Thoracic aorta (tissue), 2 donors: ENCODE measurements at places on chromosomes 16 and 17. TPM values are rescaled to one million over a fixed set of nuclear protein-coding genes. Genes with fewer than 3 reads are reported as not detected.
A peak's percentile ranks its signal among the peaks of the same experiment; 100 is the strongest.

TMEM235 gene
- not detected for total RNA-seq

CHST4 gene
- total RNA-seq, result not detected

CCDC200 gene
- not detected for total RNA-seq

ATP2A1 gene
- 0.42 TPM for total RNA-seq

EFNB3 gene
- not detected for total RNA-seq

CEP112 gene
- 19.0 TPM for total RNA-seq

KRTAP2-1 gene
- not detected for total RNA-seq

DNA sequence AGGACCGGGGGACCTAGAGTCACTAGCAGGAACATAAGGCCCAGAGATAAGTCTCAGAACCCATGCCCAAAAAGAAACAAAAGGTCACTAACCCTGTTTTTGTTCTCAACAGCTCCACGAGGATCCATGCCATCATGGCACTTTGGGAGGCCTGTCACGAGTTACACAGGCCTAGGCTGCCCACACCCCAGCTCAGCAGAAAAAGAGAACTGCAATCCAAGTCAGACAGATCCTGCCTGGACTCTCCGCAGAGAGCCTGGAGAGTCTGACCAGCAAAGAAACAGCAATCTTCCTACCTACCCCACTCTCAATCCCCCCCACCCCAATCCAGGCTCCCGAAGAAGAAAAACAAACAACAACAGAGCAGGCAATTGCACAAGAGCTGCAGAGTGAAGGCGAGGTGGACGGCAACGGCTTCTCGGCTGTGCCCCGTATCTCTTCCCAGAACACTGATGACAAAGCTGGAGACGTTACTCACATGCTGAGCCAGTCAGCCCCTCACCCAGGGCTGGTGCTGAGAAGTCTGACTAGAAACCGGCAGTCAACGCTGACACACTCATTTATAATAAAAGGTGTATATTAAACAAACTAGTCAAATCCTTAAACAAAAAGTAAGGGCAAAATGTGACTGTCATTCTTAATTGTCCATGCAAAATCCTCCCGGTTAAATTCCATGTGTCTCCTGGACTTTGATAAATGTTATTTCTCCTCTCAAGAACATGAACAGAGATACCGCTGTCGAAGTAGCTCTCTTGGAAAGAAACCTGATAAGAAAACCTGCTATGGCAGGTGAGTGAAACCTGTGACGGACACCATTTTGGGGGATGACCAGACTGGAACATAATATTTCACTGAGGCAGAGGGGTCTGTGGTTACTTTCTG is 89.3 kb downstream of the SMG6 start:
- peak; percentile 52 for DNase-seq

DNA sequence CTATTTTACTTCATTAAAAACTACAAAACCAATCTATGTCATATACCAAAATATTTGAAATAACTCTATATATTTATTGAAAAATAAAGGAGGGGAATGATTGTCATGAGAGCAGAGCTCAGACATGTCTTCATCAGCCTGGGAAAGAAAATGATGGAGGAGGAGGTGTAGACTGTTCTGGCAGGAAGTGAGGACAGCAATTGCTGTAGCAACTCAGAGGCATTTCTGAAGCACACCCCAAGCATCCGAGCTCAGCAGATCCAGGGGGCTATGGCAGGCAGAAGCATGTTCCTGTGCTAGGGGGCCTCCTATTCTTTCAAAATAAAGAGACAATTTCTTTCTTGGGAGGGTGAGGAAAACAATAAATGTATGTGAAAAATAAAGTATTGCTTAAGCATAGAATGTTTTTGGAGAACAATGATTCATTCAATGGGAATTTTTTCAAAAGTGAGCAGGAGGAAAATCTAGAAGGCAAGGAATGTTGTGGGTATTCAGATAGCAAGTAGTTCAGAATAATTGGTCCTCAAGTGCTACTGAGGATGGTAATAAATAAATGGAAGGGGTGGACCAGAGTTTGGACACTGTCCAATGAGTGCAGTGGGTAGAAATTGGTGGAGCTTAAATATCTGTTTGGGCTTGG is 383.4 kb downstream of the CDH11 start:
- DNase-seq, result no peak

DNA sequence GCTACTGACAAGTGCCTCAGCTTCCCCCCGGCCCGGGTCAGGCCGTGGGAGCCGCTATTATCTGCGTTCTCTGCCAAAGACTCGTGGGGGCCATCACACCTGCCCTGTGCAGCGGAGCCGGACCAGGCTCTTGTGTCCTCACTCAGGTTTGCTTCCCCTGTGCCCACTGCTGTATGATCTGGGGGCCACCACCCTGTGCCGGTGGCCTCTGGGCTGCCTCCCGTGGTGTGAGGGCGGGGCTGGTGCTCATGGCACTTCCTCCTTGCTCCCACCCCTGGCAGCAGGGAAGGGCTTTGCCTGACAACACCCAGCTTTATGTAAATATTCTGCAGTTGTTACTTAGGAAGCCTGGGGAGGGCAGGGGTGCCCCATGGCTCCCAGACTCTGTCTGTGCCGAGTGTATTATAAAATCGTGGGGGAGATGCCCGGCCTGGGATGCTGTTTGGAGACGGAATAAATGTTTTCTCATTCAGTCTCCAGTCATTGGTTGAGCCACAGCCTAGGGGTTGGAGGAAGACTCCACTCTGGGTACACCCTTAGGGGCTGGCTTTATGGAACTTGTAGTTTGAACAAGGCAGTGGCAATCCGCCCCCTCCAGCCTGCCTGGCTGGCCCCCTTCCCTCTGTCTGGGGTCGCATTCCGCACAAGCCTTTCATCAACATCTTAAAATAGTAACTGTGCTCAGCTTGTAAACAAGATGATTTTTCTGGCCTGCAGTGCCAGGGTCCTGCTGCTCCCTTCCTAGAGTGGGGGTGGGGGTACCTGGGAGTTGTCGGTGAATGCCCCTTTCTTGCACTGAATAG is 4.1 kb downstream of the SYNGR2 start:
- no peak for DNase-seq

DNA sequence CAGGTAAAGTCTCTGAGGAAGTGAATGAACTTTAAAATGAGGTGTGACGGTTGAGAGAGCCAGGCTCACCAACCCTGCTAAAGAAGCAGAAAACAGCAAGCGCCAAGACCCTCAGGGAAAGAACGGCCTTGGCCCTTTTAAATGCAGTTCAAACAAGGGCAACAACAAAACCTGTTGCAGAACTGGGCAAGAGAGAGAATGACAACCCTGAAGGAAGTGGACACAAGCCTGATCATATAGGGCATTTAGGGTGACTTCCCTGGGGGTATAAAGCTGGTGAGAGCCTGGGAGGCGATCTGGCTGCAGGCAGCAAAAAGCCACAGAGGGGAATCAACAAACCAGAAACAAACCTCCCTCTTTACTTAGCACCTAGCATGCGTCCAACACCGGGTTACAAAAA is 1.0 kb downstream of the CPPED1 start:
- DNase-seq, result no peak

- DNase-seq, result peak; percentile 50
These were observed 5.3 kb upstream of the CAVIN1 start for GRCh38 chr17:42428141-42428944.

- no peak for DNase-seq
These were observed 11.6 kb upstream of the CAMKK1 start for GRCh38 chr17:3904501-3904900.

GRCh38 chr17:70076831-70077230 is 1.8 kb downstream of the KCNJ16 start:
- no peak for DNase-seq

GRCh38 chr16:87395181-87395842 is 3.2 kb downstream of the MAP1LC3B start:
- no peak for DNase-seq

DNA sequence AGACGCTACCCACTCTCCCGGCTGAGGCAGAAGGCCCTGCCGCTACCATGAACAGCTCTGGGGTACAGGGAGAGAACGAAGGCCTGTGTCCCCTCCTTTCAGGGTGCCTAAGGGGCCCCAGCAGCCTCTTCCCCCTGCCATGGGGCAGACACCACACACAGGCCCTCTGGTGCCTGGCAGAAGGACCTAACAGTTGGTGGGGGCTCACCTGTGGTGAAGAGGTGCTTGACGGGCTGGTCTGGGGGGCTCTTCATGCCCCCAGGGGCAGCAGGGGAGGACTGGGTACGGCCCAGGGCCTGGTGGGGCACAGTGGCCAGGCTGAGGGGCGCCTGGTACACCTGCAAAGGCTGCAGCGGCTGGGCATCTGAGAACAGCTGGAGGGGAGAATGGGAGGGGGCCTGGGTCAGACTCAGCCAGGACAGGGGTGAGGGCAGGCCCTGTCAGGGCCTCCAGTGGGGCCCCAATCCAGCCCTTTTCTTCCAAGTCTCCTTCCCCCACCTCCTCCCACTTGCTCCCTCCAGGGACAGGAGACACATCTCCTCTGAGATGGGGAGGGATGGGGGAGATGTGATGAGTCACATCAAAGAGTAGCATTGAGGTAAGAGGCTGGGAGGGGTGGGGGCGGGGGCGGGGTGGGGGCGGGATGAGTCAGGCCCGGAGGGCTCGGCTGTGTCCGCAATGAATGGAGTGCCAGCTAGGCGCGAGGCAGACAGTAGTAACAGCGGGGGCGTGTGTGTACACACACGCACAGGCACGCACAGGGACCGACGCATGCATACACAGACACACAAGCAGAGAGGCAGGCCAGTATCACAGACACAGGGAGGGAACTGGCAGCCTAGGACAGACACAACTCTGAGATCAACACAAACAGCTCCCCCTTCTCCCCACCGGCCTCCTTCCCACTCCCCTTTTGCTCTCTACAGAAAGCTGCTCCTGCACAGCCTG is 16.1 kb downstream of the G6PC3 start:
- DNase-seq, result peak; percentile 39

GRCh38 chr17:81522491-81523401 is 5.4 kb upstream of the FSCN2 start:
- DNase-seq, result no peak

DNA sequence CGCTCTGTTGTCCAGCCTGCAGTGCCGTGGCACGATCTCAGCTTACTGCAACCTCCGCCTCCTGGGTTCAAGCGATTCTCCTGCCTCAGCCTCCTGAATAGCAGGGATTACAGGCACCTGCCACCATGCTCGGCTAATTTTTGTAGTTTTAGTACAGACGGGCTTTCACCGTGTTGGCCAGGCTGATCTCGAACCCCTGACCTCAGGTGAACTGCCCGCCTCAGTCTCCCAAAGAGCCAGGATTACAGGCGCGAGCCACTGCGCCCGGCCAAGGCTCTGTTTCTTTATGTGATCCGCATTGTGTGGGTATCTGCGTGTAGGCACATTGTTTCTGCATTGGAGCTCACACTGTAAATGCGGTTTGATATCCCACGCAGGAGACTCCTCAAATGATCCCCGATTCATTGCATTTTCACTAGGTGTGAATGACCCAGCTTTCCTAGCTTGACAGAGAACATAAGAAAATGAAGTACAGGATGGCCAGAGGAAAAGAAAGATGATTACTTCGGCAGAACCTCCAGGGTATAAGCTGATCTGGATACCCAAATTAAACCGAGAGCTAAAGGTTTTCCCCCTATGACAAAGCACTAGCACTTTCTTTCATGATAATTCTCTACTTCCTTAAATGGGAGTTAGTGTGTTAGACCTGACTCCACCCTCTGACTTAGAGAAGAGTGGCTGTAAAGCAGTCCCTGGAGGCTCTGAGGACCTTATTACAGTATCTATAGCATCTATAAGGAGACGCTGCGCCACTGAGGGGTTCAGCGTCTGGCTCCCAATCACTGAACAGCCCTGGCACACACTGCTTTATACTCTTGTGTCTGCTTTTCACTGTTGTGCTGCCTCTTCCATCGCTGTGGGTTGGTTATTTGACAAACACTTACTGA is 17.3 kb downstream of the COTL1 start:
- DNase-seq, result no peak

- no peak for DNase-seq
These were observed 15.2 kb upstream of the SKAP1 start for GRCh38 chr17:48445248-48445620.

DNA sequence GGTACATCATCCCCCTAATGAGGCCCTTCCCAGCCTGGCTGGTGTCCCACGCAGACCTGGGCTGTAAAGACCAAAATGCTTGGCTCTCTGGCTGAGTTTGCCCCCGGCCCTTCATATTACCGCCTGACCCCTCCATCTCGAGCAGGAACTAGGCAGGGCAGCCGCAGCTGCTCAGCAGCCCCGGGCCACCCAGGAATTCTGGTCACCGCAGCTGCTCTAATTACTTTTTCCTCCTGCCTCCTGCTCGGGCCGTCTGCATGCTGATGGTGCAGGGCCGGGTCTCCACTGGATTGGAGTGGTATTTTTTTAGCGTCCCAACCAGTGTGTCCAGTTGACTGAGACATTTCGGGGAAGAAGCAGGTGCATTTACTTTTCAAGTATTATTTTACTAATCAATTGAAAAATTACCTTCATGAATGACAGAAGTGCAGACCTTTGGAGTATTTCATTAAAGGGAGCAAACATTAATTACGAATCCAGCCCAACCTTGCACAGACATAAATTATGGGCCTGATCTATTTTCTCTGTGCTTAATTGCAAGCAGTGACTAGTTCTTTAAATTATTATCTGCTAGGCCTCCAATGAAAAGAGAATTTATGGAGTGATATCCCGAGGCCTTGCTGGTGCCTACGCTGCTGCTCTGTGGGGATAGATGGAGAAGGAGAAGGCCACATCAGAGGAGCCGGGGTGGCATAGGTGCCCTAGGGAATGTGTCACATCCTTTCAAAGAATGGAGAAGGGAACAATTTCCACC is 176.2 kb downstream of the CYLD start:
- no peak for DNase-seq

DNA sequence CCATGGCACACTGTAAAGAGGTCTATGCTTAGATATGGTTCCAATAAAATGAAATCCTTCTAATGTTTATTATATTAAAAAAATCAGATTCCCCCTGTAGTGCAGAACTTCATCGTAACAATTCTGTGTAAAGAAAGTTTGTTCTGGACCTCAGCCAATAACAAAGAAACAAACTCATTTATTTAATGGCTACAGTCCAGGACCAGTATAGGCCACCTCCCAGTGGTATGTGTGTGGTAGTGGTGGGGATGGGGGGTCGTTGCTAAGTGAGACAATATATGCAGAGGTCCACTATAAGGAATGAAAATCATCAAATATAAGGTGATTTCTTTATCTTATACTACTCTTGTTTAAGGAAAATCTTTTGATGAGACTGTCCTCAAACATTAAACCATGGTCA is 136.4 kb downstream of the CDK5R1 start:
- DNase-seq, result no peak

GRCh38 chr17:1090465-1091189 is 89.2 kb downstream of the ABR start:
- no peak for DNase-seq

DNA sequence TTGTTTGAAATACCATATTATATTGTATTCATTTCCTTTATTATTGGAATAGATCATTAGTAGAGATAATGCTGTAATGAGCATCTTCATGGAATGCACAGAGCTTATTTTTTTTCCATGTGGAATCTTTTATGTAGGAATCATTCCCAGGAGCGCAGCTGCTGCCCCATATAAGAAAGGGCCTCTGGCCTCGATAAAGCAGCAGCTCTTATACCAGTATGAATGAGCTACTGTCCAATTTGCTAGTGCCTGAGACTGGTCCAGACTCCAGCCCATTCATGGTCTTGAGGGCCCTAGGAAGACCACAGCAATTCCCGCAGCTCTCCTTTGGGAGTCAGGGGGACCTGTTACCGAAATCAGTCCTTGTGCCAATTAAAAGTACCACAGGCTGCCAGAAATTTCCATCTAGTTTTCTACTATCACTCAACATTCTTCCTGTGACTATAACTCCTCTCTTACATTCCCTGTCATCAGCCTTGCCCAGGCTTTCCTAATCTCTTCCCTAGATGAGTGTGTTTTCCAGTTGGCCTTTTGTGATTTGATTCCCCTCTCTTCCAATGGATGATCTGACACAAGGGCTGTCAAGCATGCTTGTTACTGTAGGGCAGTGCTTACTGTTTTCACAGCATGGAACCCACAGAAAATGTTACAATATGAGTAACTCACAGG is 1.9 kb downstream of the ZNF843 start:
- no peak for DNase-seq

GRCh38 chr16:525520-526180 is 1.9 kb upstream of the CAPN15 start:
- DNase-seq, result no peak
